Epithelial cell of proximal tubule (primary cell): ENCODE measurements at places on chromosomes 6 and 20. TPM values are rescaled to one million over a fixed set of nuclear protein-coding genes. Genes with fewer than 3 reads are reported as not detected.

DNA sequence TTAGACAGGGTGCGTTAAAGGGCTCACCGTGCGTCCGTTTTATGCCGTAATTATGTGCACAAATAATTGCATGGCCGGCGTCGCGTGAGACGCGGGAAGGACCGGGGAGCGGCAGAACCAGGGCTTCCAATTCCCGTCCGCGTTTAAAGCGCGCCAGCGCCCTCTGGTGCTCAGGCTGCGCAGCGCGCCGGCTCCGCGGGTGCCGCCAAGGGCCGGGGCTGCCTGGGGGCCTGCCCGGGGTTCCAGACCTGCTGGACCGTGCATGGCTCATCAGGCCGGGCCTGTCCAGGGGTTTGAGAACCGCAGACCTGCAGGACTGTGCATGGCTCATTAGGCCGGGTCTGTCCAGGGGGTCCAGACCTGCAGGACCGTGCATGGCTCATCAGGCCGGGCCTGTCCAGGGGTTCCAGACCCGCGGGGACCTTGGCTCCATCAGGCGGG lies 369.0 kb downstream of the THBS2 start:
- no peak for DNase-seq

DNA sequence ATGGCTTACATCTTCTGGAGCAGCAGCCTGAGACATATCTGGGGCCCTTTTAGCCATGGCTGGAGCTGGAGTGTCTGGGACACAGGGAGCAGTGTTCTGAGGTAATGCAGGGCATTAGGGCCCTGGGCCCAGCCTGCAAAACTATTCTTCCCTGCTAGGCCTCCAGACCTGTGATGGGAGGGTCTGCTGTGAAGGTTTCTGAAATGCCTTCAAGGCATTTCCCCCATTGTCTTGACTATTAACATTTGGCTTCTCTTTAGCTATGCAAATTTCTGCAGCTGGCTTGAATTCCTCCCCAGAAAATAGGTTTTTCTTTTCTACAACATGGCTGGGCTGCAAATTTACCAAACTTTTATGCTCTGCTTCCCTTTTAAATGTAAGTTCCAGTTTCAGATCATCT lies 61.5 kb downstream of the EDN1 start:
- no peak for DNase-seq

DNA sequence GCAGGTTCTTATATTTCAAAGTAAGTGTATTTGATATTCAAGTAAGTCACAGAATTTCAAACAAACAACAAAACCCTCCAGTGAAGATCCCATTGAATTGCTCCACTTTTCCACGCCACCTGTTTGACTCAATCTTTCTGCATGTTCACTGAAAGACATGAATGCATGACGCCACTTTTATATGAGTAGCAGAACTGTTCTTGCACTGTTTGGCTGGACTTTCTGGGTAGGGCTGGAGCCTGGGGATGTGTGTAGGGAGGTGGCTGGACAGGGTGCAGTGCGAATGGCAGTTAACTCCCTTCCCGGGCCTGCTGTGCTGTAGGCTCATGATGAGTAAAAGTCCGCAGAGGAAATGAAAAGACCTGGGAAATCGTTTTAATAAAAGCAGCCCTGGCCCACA lies 39.7 kb downstream of the IL20RA start:
- no peak for DNase-seq

DNA sequence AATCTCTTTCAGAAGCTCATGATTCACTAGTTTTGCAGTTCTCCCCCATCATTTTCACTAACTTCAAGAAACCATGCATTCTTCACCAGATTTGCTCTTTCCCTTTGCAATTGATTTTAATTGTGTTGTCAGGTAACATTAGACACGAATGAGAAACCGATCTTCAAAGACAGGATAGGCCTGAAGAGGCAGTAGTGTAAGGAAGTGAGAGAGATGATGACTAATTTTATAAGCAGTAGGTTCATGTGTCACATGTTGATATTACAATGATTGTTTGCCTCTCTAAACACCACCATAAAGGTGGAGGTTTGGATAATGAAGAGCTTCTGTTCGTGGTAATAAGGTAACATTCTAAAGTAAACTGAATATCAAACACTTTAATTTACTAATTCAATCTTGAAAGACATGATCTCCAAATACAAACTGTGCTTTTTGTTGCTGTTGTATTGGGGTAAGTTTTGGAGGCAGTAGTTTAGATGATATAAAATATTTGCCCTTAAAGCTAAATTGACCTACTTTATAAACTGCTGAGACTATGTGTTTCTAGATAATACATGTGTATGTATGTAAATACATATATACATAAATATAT lies 207.2 kb downstream of the PHACTR1 start:
- DNase-seq: no peak

- no peak for DNase-seq
Observed at GRCh38 chr6:150900049-150900448, 34.5 kb downstream of the MTHFD1L start.

DNA sequence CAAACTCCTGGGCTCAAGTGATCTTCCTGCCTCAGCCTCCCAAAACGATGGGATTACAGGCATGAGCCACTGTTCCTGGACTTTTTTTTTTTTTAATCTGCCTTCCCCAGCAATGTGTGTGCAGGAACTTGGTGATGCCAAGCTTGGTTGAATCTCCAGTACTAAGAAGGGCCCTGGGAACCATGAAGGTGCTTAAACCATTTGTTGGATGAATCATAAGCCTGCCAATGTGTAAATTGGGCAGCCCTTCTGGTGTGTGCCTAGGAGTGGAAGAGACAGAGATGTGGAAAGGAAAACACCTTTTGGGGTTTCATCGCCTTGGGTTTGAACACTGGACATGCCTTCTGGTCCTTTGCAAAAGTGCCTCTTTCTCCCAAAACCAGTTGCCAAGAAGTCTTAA lies 7.1 kb upstream of the SPO11 start:
- no peak for DNase-seq

GRCh38 chr20:31821427-31821826 lies 2.3 kb downstream of the MYLK2 start:
- no peak for DNase-seq

- DNase-seq: no peak
Observed at GRCh38 chr6:5996714-5997419, 9.9 kb downstream of the NRN1 start.

DNA sequence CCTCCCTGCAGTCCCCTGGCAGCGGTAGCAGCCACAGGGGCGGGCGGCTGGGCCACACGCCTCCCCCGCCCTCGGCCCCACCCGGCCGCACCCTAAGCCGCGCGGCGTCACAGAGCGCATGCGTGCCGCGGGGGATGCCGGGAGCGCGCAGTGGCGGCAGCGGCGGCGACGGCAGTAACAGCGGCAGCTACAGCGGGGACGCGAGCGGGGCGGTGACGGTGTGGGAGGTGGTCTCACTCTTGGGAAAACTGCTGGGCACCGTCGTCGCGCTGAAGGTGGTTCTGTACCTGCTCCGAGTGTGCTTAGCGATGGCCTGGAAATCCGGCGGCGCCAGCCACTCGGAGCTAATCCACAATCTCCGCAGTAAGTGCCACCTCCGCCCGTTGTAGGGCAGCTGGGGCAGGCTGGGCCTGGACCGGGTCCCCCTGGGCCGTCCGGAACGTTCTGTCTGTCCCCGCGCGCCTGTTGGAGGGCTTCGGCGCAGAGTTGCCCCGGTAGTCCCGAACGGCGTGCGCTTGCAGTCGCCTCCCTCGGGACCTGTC lies at the start of gene PCMT1:
PCMT1 (plus strand) TSS at position 148 of the 542 bp plus-strand sequence; CDS start at position 309, 161 bp downstream.
- no peak for DNase-seq

DNA sequence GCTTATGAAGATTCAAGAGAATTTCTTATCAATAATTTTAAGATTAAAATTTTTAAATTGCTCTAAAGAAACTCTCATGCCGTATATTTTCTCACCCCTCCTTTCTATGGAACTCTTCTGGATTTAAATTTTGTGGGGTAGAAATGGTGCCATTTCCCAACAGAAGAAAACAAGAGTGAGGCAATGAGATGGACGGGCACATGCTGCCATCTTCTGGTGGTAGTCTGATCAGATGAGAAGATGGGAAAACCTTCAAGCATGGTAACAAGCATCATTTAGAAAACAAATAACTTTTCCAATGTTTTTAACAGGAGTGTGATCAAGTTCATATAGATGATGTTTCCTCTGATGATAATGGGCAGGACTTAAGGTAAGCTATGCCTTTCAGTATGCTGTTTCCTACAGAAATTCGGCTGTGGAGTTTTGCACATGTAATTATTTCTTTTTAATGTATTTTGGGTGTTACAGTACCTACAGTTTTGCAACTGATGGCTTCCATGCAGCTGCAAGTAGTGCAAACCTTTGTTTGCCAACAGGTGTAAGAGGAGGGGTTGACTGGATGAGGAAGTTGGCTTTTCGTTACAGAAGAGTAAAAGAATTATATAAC lies 271.4 kb downstream of the EYA4 start:
- DNase-seq: no peak

- no peak for DNase-seq
Observed at GRCh38 chr20:9672981-9673380, 158.6 kb downstream of the LAMP5 start.

- DNase-seq: no peak
Observed at GRCh38 chr6:53378208-53378607, 29.5 kb upstream of the ELOVL5 start.

DNA sequence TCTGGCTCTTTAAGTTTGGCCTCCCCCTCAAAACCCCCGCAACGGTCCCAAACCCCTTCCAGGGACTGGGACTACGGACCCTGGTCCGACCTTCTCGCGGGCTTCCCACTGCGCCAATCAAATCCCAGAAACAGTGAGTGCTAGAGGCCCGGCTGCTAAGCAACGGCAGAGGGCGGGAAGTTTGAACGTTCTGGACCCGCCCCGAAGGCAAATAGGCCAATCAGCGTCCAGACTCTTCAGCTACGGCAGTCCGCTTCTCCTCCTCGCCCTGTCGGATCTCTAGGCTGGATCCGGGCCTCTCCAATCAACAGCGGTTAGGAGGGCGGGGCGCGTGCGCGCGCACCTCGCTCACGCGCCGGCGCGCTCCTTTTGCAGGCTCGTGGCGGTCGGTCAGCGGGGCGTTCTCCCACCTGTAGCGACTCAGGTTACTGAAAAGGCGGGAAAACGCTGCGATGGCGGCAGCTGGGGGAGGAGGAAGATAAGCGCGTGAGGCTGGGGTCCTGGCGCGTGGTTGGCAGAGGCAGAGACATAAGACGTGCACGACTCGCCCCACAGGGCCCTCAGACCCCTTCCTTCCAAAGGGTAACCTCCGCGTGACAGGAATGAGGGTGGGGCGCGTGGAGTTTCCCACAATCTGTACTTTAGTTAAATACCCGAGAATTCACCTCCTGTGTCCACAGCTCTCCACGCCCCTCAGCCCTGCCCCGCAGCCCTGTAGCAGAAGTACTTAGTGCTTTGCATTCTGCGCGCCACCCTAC lies at the start of gene MSH5:
MSH5 (plus strand) TSS at position 367 of the 758 bp plus-strand sequence. CDS start 462 bp downstream, outside the sequence.
- peak; percentile 91 for DNase-seq

GRCh38 chr20:36439040-36439730 lies 102.1 kb upstream of the MYL9 start:
- DNase-seq: no peak

- DNase-seq: no peak
Observed at GRCh38 chr20:32003325-32003724, 6.9 kb upstream of the CCM2L start.

- DNase-seq: no peak
Observed at GRCh38 chr20:41205313-41205712, 68.0 kb downstream of the PLCG1 start.

GRCh38 chr6:93581371-93581770 lies 162.0 kb upstream of the EPHA7 start:
- DNase-seq: peak; percentile 72

GRCh38 chr6:41120058-41120457 lies 34.1 kb downstream of the TREML1 start:
- no peak for DNase-seq

GRCh38 chr6:5146398-5146797 lies 61.3 kb downstream of the PPP1R3G start:
- DNase-seq: no peak

- no peak for DNase-seq
Observed at GRCh38 chr20:63969838-63970713, at the start of gene ZNF512B. TSS of gene ZNF512B (minus strand) at chr20:63969930. CDS start at chr20:63967950, 1,980 bp downstream.

GRCh38 chr6:41298785-41299502 lies 12.5 kb upstream of the TREM1 start:
- DNase-seq: no peak

DNA sequence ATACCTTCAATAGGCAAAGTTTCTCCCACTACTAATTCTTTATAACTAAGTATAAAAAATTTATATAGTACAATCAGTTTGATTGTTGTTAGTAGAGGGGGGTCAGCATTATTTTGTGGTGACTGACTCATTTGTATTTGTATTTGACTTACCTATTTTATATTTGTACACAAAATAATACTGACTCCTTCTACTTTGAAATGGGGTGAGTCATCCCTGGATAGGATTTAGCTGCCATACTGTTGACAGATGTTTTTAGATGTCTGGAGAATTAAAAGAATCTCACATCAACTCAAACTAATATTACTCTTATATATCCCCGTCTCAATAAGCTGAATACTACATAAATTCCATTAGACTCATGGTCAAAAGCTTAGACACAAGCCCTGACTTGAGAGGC lies 114.9 kb downstream of the FRK start:
- DNase-seq: no peak

DNA sequence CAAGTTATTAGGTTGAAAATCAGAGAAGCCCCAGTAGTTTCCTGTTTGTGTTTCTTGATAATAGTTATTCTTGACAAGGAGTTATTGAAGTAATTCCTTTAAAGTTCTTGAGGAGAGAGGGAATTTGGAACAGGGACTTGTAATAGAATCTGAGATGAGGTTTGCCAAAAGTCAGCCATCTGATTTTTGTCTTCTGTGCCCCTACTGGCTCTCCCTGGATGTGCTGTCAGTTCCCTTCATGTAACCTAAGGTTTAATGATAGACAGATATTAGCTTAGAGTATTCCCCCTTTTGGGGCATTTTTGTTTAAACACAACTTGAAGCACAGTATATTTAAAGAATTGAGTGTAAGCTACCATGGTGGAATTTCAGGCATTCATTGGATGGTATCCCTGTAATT lies 71.4 kb downstream of the CARMIL1 start:
- DNase-seq: no peak

Gene TBPL1
- total RNA-seq: 24.7 and 40.5 TPM in 2 replicates

Gene KPNA5
- 2.5 and 2.9 TPM in 2 replicates for total RNA-seq

Gene TPD52L2
- total RNA-seq: 112 and 128 TPM in 2 replicates

Gene KLHDC3
- 70.8 and 109 TPM in 2 replicates for total RNA-seq

Gene ALDH8A1
- 0.14 and 0.40 TPM in 2 replicates for total RNA-seq

Gene PLCB4
- total RNA-seq: 37.4 and 59.6 TPM in 2 replicates

Gene IRF4
- 0.23 TPM in 1 of 2 replicates, not detected in the other for total RNA-seq
